ENCODE measurements at places on chromosomes 7 and 10. TPM values are rescaled to one million over a fixed set of nuclear protein-coding genes. Genes with fewer than 3 reads are reported as not detected.

SEMA3E gene
- 5.4 TPM for total RNA-seq

DNA sequence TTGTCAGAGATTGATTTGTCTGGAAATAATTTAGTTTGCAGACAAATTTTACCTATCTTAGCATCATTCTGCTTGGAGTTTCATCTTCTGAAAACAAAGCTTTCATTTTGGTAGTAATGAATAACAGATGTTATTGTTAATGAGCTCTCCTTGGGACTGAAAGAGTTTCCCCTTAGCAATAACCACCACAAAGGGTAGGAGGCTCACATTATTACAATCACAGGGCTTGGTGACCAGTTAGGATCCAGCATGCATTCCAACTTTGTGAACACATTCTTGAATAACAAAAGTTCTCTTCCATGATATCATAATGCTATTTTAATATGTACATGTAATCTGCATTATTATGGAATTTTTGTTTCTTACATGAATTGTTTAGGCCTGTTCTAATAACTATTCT, 148.8 kb upstream of the VWC2 start:
- no peak for DNase-seq

GRID1 gene
- 0.82 TPM for total RNA-seq

KCNH2 gene
- 14.7 TPM for total RNA-seq

DNA sequence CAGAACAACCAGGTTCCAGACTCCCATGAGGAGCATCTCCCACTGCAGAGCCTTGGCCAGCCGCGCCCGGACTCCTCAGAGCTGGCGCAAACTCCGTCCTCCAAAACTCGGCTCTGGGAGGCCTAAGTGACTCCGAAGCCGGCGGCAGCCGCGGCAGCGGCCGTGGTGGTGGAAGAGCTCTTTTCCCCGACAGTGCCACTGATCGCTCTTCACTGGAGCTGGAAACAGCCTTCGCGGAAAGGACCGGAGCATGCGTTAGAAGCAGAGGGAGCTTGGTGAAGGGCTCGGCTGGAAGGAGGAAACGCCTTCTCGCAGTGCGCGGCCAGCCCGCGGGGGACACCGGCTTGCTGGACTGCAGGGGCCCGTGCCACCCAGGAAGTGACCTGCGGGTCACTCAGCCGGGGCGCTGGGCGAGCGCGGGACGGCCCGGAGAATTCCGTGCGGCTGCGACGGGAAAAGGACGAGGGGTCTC, 5.0 kb upstream of the HOXA13 start:
- peak; percentile 46 for DNase-seq

GRCh38 chr7:157416011-157416410, 79.2 kb downstream of the DNAJB6 start:
- DNase-seq = no peak

GRCh38 chr7:94655848-94656657, at the start of gene SGCE:
Gene SGCE, minus strand, starts transcription at chr7:94656133. Its CDS starts 35 bp downstream, at chr7:94656098.
- peak; percentile 89 for DNase-seq

GRCh38 chr7:121069346-121070100, 81.0 kb downstream of the CPED1 start:
- DNase-seq = no peak

- DNase-seq = peak; percentile 98
Measured at GRCh38 chr7:101166909-101167644, 1.7 kb upstream of the VGF start.

GRCh38 chr7:134943785-134944400, 42.4 kb upstream of the AGBL3 start:
- DNase-seq = no peak

GRCh38 chr7:68503400-68503799, 1094.9 kb upstream of the AUTS2 start:
- no peak for DNase-seq

UCN3 gene
- total RNA-seq = not detected

DNA sequence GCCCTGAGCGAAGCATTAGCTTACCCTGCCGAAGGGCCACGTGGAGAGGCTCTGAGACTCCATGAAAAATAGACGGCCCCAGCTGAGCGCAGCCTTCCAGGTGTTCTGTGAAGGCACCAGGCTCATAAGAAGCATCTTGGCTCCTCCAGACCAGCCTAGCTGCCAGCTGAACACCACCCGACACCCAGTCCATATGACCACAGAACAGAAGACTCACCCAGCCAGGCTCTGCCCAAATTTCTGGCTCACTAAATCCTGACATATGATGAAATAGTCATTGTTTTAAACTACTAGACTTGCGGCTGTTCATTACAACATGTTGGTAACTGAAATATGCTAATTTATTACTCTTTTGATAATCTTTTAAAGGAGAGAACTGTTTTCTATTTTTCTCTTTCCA, 99.5 kb upstream of the ABI1 start:
- DNase-seq = no peak

DNA sequence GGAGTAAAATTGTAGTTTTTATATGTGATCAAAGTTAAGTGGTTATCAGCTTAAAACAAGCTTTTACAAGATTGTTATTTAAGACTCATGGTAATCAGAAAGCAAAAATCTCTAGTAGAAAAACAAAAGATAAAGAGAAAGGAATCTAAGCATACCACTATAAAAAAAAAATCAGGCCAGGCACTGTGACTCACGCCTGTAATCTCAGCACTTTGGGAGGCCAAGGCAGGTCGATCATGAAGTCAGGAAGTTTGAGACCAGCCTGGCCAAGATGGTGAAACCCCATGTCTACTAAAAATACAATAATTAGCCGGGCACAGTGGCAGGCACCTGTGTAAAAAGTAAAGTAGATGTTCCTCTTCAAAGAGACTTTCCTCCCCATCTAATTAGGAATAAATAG, 265.9 kb upstream of the NRP1 start:
- DNase-seq = no peak

DNA sequence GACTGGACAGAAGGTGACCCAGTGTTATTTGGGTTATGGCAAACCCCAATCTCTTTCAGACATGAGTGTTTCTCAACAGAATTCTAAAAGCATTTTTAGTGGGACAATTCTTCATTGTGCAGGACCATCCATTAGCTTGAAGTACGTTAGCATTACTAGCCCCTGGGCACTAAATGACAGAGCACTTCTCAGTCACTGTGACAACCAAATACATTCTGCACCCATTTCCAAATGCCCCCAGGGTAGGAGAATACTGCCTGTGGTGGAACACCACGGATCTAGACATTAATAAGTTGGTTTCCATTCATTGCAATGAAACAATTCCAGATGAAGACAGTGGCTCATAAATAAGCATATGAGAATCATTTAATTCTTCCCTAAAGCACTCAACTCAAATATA, 102.4 kb upstream of the FRMD4A start:
- DNase-seq = no peak

- DNase-seq = no peak
Measured at GRCh38 chr7:38257350-38257677, 16.1 kb downstream of the TARP start.

DNA sequence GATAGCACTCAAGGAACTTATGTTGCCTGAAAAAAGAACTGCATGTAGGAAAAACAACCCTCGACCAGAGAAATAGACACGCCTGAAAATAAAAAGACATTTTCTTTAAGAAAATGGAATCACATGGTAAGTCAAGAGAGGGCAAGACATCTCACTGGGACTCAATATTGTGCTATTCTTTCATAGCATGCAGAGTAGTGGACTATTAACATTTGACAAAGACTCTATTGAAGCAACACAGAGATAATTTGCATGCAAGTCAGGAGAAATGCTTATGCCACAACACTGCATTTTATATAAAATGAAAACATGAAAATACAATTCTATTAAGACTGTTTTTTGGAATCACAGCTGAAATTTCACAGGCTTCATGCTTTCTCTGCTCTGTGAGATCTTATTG, 77.9 kb upstream of the RHOBTB1 start:
- DNase-seq = no peak

DNA sequence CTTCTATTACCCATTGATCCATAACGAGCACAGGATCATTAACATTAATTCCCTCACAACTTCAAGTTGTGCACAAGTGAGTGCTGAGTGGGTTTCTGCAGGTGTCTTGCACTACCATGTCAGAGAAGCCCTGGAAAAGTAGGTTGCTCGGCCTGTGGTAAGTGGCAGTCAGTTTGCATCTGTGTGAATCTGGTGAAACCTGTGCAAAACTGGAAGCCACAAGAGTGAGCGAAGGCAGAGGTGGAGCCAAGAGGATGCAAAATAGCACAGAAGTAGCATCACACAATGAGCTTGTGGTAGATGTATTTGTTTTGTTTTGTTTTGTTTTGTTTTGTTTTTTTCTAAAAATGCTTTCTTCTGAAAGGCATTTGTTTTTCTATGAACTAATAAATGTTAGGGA, 181.5 kb downstream of the THSD7A start:
- no peak for DNase-seq

GRCh38 chr7:14430926-14431325, 441.5 kb upstream of the ETV1 start:
- DNase-seq = no peak
